Left cardiac atrium (tissue), 4 donors: ENCODE measurements at places on chromosomes 13 and 19. TPM values are rescaled to one million over a fixed set of nuclear protein-coding genes. Genes with fewer than 3 reads are reported as not detected.

GRCh38 chr19:10115392-10116084 lies 4.0 kb downstream of the P2RY11 start:
- DNase-seq: no peak

GRCh38 chr13:93963266-93964145 lies 516.0 kb downstream of the DCT start:
- DNase-seq: no peak

GRCh38 chr19:35140207-35140961 lies 1.8 kb downstream of the FXYD1 start:
- DNase-seq: no peak

- DNase-seq: no peak
Measured at GRCh38 chr19:55197528-55197927, 11.8 kb downstream of the PTPRH start.

DNA sequence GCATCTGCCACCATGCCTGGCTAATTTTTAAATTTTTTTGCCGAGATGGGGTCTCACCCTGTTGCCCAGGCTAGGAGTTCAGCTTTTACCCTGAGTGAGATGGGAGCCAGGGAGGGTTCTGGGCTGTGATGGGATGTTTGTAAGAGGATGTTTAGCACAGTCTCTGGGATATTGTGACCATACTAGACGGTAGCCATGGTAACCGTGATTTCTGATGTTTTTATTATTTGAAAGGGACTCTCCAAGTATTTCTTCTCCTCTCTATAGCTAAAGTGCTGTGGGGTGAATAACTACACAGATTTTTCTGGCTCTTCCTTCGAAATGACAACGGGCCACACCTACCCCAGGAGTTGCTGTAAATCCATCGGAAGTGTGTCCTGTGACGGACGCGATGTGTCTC lies 10.4 kb downstream of the TSPAN16 start:
- no peak for DNase-seq

DNA sequence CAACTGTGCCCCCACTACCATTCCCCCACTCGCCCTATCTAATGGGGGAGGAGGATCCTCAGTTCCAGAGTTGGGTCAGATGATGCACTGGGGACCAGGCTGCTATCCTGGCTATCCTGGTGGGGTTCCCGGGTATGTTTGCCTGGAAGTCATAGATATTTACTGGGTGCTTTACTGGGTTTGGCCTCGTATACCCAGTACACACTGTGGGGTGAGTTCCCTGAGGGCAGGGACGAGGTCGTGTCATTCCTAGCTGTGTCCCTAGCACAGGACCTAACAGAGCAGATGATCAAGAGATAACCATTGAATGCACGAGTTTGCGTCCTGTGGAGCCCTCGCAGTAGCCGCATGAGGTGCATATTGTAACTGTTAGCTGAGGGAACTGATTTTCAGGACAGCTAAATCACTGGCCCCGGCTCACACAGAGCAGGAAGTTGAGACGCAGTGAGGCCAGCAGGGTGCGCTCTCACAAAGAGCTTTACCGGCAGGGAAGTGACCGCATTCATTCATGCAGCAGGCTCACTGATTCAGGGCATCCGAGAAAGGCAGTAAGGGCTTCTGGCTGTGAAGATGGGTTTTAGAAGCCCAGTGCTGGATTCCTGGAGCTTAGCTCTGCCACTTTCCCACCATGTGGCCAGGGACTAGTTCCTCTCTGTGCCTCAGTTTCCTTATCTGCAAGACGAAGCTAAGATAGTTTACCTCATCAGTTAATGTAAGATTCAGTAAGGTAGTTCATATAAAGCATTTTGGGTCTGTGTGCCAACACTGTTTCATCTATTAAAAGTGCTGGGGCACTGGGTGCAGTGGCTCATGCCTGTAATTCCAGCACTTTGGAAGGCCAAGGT lies 6.0 kb downstream of the RUVBL2 start:
- DNase-seq: peak; percentile 58

ERICH4 gene
- total RNA-seq: not detected

GRCh38 chr19:33304371-33304759 lies 2.0 kb upstream of the CEBPA start:
- DNase-seq: no peak

DNA sequence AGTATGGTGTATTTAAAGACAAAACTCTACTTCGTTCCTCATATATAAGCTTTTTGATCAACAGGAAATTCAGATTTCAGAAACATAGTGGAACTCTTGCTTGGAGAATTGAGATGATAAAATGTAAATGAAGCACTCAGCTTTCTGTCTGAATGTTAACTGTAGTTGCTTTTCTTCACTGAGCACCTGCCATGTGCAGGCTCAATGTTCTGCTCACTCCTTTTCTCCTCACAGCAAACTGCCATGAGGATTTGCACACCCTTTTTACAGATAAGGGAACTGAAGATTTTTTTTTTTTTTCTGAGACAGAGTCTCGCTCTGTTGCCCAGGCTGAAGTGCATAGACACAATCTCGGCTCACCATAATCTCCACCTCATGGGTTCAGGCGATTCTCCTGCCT lies 28.0 kb upstream of the FOXO1 start:
- DNase-seq: no peak

- DNase-seq: peak; percentile 44
Measured at GRCh38 chr19:52734331-52734892, 432 bp downstream of the ZNF611 start.

- no peak for DNase-seq
Measured at GRCh38 chr13:35332134-35332533, 144.4 kb downstream of the MAB21L1 start.

DNA sequence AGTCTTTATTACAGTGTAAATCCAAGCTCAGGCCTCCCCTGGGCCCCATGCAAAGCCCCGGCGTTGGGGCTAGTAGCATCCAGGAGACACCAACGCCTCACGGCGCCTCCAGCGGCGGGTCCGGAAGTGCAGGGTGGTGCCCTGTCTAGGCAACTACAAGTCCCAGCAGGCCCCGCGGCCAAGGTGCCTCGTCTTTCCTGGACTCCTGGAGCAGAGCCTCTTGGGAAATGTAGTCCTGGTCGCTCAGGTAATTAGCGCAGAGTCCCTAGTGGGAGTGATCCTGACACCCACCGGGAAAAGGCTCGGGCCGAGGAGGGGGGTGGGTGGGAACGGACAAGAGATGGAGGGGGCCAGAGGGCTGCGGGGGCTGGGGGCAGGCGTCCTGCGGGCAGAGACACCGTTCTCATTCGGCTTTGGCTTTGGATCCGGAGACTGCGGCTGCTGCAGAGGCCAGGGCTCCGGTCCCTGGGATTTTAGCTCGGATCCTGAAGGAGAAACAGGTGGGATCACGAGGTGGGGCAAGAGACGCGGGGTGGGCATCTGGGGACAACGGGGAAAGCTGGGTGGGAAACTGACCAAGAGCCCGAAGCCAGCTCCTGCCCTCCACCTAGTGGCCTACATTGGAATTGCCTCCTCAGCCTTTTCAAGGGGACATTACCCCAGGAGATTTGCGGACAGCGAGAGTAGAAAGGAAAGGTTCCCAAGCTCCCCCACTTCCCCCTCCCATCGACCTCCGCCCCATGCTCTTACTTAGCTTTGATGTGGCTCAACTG lies 11.4 kb downstream of the RTN2 start:
- peak; percentile 99 for DNase-seq

DNA sequence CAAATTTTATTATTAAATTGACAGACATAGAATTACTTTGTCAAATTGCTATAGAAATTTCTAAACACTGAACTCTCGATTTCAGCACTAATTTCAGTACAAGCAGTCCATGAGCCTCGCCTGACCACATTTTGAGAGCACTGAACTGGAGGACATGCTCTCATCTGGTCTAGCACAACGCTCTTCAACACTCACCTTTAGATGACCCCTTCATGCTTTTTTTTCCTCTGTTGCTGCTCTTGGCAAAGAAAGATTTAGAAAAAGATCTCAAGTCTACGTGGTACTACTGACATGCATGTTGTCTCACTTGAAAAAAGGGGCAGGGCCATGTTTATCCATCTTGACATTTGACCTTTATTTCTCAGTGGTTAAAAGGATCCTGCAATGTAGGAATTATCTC lies 981.5 kb downstream of the DIAPH3 start:
- DNase-seq: no peak
